Caco-2 (cell line): ENCODE measurements at places on chromosomes 6 and 20. TPM values are rescaled to one million over a fixed set of nuclear protein-coding genes. Genes with fewer than 3 reads are reported as not detected.

XKR7 gene
- not detected in 2 replicates for total RNA-seq

- DNase-seq: no peak
Observed at GRCh38 chr6:90019216-90019615, 124.9 kb downstream of the GJA10 start.

DNA sequence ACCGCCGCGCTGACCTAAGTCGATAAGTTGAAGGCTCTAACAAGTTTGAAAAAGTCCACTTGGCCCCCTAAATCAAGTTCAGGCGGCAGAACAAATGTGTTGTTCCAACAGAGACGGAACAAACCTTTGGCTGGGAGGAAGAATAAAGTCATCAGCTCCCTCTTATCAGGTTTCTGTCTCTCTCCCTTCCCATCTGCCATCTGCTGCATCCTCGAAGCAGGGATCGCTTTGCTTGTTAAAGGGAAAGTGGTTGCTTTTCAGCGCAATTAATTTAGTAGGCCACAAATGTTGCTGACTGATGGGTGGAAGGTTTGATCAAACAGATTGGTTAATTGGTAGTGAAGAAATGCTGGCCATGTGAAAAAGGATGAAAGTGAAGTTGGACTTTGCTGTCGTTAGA, 64.3 kb downstream of the CDH4 start:
- no peak for DNase-seq

- DNase-seq: no peak
Observed at GRCh38 chr6:25601800-25602673, 50.0 kb upstream of the SCGN start.

DNA sequence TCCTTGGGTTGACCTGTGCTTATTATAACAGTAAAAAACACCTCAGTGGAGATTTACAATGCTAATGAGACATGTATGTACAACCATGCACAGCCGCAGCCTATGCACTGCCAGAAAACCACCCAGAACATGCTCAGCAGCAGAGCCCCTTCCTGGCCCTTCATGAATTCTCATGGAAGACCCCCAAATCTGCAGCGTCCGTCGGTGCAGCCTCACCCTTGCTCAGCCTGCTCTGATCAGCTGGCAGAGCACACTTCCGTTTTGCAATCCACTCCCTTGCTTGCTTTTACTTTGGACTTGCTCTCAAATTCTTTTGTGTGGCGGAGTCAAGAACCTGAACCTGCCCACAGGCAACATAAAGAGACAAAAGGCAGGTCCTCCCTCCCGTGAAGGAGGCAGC, 378.2 kb upstream of the SULF2 start:
- peak; percentile 33 for DNase-seq

DNA sequence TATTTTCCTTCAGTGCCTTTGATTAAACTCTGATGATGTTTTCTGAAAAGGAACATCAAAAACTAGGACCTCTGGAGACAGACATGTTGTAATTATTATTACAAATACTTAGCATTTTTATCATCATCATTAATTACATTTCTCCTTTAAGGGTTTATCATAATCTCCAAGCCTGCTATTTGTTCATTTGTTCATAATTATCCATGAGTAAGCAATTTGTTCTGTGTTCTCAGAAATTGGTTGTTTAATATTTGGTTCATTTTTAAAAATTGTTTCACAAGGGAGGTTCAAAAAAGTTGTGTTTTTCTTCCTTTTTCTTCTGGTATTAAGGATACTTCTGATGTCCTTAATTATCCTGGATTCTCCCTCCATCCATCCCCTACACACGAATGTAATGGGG, 850.2 kb upstream of the FLRT3 start:
- DNase-seq: no peak

C6orf141 gene
- total RNA-seq: 2.1 and 2.3 TPM in 2 replicates

DNA sequence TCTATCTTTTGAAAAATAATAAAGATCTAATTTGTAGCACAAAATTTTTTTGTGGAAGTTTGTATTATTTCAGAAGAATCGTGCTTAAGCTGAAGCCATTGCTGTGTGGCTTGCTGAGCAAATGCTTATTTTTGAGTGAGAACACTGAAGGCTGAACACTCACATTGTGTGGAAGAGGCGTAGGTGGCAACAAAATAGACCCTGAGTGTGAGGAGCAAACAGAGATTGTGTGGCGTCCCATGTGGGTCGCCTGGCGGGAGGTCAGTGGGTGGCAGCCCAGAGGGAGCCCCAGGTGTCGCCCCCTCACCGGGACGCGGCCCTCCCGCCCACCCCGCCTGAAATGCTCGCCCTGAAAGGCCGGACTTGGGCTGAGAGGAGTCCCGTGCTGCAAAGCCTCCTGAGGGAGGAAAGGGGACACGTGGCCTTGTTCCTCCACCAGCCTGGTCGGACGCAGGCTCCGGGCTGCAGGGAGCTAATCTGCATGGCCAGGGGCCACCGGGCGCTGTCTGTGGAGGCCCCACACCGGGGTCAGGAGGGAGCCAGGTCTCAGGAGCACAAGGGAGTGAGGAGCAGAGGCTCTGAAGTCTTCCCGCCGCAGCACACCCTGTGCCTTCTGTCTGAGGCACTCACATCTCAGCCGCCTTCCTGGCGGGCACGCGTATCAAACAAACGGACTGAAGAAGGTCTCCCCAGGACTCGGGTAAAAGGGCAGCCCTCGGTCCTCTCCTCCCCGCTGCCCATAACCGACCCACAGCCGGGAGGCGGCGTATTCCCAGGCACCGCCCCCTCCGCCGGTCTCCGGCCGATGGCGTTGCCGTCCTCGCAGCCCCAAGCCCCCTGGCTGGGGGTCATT, 15.9 kb downstream of the DDO start:
- no peak for DNase-seq

VNN1 gene
- total RNA-seq: not detected in 2 replicates

MYLIP gene
- 46.5 and 48.1 TPM in 2 replicates for total RNA-seq

DNA sequence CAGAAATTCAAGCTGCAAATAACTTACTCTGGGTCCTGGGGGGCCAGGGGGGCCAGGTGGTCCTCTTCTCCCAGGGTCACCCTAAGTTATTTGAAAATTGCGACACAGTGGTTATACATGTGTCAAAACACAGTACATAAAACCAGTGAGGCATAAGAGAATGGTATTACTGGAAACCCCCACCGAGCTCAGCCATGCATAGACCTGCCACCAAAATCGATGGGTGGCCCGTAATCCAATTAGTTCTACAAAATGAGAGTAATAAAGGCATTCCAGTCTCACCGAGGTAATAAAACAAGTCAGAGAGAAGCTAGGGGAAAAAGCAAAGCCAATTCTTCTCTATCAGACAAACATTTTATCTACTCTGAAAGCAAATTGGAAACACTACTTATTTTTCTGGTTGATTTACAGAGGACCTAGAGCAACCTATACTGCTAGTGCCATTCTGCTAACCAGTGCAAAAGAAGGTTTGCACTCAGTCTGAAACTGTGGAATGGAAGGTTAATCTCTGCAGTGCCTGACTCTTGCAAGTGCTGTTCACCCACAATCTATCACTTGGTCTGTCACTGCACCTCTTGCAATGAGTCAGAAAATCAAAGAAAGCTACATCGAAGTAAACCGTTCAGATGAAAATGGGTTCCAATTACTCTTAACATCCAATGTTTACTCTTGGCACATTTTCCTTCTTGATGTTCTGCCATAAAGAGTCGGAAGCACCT, 32.4 kb downstream of the COL9A1 start:
- DNase-seq: no peak

GRCh38 chr20:50924261-50924920, 6.8 kb downstream of the ADNP start:
- DNase-seq: no peak

PRSS16 gene
- total RNA-seq: 16.4 and 16.5 TPM in 2 replicates

DNA sequence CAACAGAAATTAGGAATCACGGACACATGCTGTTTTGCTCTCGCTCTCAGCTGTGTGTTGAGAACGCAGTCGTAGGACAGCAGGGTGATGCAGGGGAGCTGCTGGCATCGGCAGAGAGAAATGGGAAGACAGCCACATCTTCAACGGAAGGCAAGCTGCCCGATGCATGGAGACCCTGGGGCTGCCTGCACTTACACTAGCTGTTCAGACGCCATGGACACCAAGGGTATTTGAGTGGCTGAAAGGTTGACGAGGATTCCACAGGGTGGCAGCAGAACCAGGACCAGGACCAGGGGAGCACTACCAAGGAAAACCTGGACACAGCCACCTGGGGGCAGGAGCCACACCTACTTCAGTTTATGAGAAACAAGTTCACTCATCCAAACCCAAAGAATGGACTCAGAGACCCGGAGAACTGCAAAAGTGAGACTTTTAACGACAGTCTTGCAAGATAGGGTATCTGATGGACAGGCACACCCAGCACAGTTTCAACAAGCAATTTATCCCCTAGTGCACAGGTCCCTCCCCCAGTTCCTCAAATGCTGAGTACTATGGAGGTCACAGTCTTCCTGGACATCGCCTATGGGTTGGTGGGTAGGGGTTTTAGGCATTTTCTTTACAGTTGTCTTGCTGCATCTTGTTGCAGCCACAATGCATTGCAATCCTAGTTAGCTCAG, 56.3 kb upstream of the ENTPD6 start:
- DNase-seq: peak; percentile 71

CRISP3 gene
- total RNA-seq: not detected in 2 replicates

GRCh38 chr6:19664878-19665612, 172.1 kb upstream of the ID4 start:
- no peak for DNase-seq

OTOR gene
- total RNA-seq: not detected in 2 replicates

GRCh38 chr6:116111552-116112528, 11.2 kb downstream of the NT5DC1 start:
- DNase-seq: peak; percentile 45

DNA sequence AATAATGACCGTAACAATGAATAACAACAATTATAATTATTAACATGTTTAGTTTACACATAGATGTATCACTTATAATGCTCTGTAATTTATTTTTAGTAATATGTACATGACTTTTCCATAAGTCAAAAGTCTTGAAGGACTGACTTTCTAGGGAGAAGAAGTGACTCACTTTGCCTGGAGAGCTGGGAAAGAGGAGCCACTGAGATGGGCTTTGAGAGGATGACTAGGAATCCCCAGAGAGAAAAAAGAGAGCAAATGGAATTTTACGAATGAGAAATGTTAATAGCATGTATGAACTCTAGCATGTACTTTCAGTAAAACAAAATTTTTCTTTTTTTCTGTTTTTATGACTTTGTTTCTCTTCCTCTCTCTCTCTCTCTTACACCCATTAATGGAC, 67.8 kb upstream of the RALY start:
- no peak for DNase-seq

LY6G6D gene
- not detected in 2 replicates for total RNA-seq

RSPO3 gene
- total RNA-seq: 0.11 TPM in 1 of 2 replicates, not detected in the other

GRCh38 chr6:168107191-168107983, 28.4 kb upstream of the FRMD1 start:
- DNase-seq: no peak

- DNase-seq: no peak
Observed at GRCh38 chr20:34994509-34995131, 39.0 kb downstream of the MYH7B start.

MDFI gene
- 0.51 TPM in 1 of 2 replicates, not detected in the other for total RNA-seq

FAM184A gene
- 10.8 and 11.2 TPM in 2 replicates for total RNA-seq

TPMT gene
- total RNA-seq: 10.1 and 11.0 TPM in 2 replicates

PSORS1C2 gene
- not detected in 2 replicates for total RNA-seq

- no peak for DNase-seq
Observed at GRCh38 chr6:156599978-156600590, 177.1 kb upstream of the ARID1B start.

DNA sequence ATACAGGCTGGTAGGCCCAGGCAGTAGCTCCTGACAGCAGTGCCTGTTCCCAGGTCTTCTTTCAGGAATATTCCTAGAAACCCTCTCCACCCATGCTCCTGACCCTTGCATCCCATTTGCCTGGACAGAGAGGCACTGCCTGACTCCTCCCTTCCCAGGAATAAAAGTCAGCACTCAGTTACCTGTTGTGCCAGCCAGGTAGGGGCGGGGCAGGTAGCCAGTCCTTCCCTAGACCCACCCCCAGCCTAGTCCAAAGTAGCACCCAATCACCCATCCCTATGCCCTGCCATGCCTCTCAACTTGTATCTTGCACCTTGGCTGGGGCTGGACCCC, 129.9 kb downstream of the MRPL14 start:
- DNase-seq: no peak

DNA sequence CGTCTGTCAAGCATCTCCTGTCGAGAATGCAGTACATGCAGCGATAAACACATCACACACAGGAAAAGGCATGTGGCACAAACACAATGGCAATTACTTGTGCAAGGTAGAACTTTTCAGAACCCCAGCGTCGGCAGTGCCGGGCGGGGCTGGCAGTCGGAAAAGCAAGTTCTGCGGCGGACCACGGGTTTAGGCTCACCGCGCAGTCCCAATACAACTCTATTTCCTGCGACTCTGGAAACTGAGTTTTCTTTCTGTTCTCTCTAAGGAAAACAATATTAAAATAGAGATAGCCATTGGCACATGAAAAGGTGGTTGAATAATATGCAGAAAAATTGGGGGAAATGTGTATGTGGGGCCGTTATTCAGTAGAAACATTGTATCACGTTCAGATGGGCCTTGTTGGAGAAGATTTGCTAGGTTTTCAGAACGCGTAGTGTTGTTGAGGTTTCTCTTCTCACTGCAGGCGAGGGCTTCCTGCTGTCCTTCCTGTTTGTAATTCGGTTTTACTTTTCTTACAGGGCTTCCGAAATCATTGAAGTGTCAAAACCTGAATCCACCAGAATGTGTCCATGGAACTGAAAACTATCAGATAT, 369.5 kb downstream of the THBS2 start:
- no peak for DNase-seq

DNA sequence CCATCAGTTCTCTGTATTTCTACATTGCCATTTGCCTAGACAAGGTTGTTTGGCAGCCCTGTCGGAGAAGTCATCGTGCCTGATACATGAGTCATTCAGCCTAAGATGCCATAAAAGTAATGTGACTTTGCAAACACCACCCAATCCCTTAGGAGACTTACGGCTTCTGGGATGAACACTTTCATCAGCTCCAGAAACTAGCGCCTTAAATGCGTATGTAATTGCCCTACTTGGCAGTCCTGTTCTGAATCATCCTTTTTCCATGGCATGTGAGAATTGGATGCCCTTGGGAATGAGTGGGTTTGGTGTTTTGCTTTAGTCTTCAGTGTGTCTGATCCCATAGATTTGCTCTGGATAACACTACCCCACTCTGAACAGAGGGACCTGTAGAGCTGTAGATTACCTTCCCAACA, 158.5 kb downstream of the SASH1 start:
- DNase-seq: no peak

GRCh38 chr20:62252342-62252966, 14.1 kb downstream of the OSBPL2 start:
- DNase-seq: no peak

DNA sequence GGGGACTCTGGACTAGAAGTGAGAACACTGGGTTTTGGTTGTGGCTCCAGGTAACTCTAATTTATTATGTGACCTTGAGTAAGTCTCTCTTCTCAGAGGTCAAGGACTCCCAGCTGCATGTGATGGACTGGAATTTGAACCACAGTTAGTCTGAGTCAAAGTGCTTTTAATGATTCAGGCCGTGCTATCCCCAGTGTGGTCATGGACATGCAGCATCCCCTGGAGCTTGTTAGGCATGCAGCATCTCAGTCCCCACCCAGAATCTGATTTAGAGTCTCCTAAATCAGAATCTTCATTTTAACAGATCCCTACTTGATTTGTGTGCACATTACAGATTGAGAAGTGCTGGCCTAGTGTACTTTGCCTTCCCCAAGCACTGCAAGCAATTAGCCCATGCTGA, 74.2 kb downstream of the TOX2 start:
- DNase-seq: no peak
